CD14-positive monocyte (primary cell): ENCODE measurements at places on chromosomes 6 and 20. TPM values are rescaled to one million over a fixed set of nuclear protein-coding genes. Genes with fewer than 3 reads are reported as not detected.

RIMS4 gene
- not detected in 2 replicates for polyA plus RNA-seq

ALDH8A1 gene
- 0.64 and 0.77 TPM in 2 replicates for polyA plus RNA-seq

BNIP5 gene
- not detected for polyA plus RNA-seq

MUCL3 gene
- not detected for polyA plus RNA-seq

CALHM6 gene
- 47.7 and 87.7 TPM in 2 replicates for polyA plus RNA-seq

CD93 gene
- 48.9 TPM for polyA plus RNA-seq

PI3 gene
- not detected in 2 replicates for polyA plus RNA-seq

MYO6 gene
- not detected in 2 replicates for polyA plus RNA-seq

TRAPPC3L gene
- polyA plus RNA-seq: not detected

DNA sequence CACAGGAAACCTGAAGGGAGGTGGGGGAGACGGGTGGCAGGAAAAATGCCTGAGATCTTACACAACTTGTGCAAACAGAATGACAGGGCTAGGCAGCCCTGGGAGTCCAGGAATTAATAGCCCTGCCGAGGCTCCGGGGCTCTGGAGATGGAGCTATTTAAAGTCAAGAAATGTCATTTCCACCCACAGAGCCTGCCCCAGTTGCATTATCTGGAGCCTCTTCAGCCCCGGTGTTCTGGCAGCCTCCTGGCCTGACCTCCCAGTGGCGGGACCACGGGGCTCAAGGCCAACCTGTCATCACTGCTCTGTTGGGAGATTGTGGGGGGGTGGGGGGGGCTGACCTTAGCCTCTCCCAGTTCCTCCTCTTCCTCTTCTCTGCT lies 28.5 kb upstream of the SCUBE3 start:
- H3K4me1 ChIP-seq: no peaks in the 10 kb centered on the region
- H3K27ac ChIP-seq: no peak overlapping the region
- no peaks in the 10 kb centered on the region for H3K36me3 ChIP-seq
- peaks cover 9% of the 10 kb centered on the region for H3K27me3 ChIP-seq
- DNase-seq: no peak

GRCh38 chr6:52574709-52575501 lies 2.0 kb downstream of the TRAM2 start:
- H3K36me3 ChIP-seq: no peaks in the 10 kb centered on the region
- no peaks in the 10 kb centered on the region for H3K27me3 ChIP-seq
- H3K4me1 ChIP-seq: peaks cover 39% of the 10 kb centered on the region

DNA sequence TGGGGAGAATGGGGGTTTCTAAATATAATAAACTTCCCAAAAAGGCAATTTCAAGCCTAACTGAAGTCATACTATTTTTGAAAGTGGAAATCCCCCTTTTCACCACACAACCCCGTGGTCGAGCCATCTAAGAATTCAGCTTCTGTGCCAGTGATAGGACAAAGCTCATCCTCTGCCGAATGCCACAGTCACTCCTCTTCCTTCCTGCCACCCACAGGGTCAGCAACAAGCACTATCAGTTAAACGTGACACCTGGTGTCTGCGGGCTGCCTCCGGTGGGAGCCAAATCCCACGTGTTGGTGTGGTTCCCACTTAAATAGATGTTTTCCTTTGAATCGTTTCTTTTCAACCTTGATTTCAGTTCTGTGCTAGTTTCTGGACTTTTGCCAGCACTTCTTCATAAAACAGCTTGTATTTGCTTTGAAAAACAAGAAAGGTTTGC lies 60.7 kb downstream of the TNFAIP3 start:
- no peaks in the 10 kb centered on the region for H3K36me3 ChIP-seq
- H3K4me1 ChIP-seq: peaks cover 46% of the 10 kb centered on the region
- peak; percentile 91 for DNase-seq
- peak overlapping the region; percentile 26 for H3K4me3 ChIP-seq
- H3K27me3 ChIP-seq: no peaks in the 10 kb centered on the region

DNA sequence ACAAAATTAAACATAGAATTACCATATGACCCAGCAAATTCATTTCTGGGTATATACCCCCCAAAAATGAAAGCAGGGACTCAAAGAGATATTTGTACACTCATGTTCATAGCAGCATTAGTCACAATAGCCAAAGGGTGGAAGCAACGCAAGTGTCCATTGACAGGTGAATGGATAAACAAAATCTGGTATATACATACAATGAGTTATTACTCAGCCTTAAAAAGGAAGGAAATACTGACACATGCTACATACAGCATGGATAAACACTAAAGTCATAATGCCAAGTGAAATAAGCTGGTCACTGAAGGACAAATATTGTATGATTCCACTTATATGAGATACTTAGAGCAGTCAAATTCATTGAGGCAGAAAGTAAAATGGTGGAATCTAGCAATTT lies 5.3 kb upstream of the STX11 start:
- no peak for DNase-seq
- H3K36me3 ChIP-seq: no peaks in the 10 kb centered on the region
- no peak overlapping the region for H3K27ac ChIP-seq
- H3K27me3 ChIP-seq: no peaks in the 10 kb centered on the region
- peaks cover 24% of the 10 kb centered on the region for H3K4me1 ChIP-seq
- H3K4me3 ChIP-seq: no peak overlapping the region

GRCh38 chr20:59955131-59955796 lies 3.0 kb upstream of the CDH26 start:
- H3K27ac ChIP-seq: no peak overlapping the region
- H3K4me1 ChIP-seq: peaks cover 8% of the 10 kb centered on the region
- peaks cover 8% of the 10 kb centered on the region for H3K36me3 ChIP-seq
- no peaks in the 10 kb centered on the region for H3K27me3 ChIP-seq

- H3K27ac ChIP-seq: no peak overlapping the region
- no peaks in the 10 kb centered on the region for H3K27me3 ChIP-seq
- no peak for DNase-seq
- no peaks in the 10 kb centered on the region for H3K4me1 ChIP-seq
- H3K4me3 ChIP-seq: no peak overlapping the region
Measured at GRCh38 chr6:938916-939315, 246.0 kb upstream of the EXOC2 start.

- H3K4me3 ChIP-seq: no peak overlapping the region
- DNase-seq: peak; percentile 10
- H3K36me3 ChIP-seq: no peaks in the 10 kb centered on the region
Measured at GRCh38 chr6:422433-423054, 31.0 kb downstream of the IRF4 start.

GRCh38 chr6:26089272-26089671 lies 2.0 kb downstream of the HFE start:
- H3K36me3 ChIP-seq: no peaks in the 10 kb centered on the region
- no peak overlapping the region for H3K27ac ChIP-seq
- H3K27me3 ChIP-seq: no peaks in the 10 kb centered on the region
- H3K4me3 ChIP-seq: no peak overlapping the region

GRCh38 chr6:154951345-154952200 lies 43.5 kb upstream of the TIAM2 start:
- H3K4me1 ChIP-seq: no peaks in the 10 kb centered on the region
- H3K36me3 ChIP-seq: no peaks in the 10 kb centered on the region
- H3K27me3 ChIP-seq: no peaks in the 10 kb centered on the region
- H3K27ac ChIP-seq: no peak overlapping the region
- no peak for DNase-seq

DNA sequence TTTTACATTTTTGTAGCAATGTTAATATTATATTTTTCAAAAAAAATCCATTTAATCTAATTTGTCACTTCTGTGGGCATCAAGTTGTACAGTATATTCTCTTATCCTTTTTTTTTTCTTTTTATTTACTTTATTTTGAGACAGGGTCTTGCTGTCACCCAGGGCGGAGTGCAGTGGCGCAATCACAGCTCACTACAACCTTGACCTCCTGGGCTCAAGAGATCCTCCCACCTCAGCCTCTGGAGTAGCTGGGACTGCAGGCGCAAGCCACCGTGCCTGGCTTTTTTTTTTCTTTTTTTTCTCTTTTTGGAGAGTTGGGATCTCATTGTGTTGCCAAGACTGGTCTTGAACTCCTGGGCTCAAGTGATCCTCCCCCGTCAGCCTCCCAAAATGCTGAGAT lies 14.4 kb upstream of the BEND6 start:
- H3K27ac ChIP-seq: no peak overlapping the region
- H3K4me1 ChIP-seq: no peaks in the 10 kb centered on the region
- DNase-seq: no peak
- H3K27me3 ChIP-seq: no peaks in the 10 kb centered on the region
- no peaks in the 10 kb centered on the region for H3K36me3 ChIP-seq

DNA sequence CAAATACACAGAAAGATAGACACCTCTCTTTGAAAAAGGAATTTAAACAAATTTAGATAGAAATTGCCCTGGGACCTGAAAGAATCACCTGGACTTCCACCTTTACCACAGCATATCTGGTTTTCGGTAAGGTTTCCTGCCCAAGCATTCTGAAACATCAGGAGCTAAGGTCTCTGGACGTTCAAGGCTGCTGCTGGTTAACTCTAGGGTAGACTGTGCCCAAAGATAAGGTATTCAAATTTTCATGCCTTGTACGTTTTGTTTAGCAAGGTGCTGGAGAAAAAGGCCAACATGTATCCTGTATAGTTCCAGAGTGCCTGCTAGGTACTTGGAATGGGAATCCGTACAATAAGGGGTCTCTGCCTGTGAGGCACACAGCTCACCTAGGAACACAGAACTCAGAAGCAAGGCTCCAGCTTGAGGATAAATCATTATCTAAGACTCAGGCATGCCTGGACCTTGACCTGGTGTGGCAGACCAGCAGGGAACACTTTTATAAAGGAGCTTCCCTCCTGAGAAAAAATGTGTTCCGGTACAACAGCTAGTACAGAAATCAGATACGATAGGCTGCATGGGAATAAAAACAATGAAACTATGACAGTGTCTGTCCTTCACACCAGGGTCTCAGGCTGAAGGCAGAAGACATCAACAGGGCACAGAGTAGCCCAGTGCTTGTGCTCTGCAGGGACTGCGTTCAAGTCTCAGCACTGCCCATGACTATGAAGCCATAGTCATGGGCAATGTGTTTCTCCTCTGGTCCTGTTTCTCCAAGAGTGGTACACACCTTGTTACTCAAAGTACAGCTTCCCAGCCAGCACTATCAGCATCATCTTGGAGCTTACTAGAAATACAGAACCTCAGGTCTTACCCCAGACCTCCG lies 70.4 kb downstream of the METTL24 start:
- no peaks in the 10 kb centered on the region for H3K4me1 ChIP-seq
- no peak overlapping the region for H3K4me3 ChIP-seq
- no peak overlapping the region for H3K27ac ChIP-seq
- no peaks in the 10 kb centered on the region for H3K36me3 ChIP-seq
- no peak for DNase-seq
- H3K27me3 ChIP-seq: no peaks in the 10 kb centered on the region

DNA sequence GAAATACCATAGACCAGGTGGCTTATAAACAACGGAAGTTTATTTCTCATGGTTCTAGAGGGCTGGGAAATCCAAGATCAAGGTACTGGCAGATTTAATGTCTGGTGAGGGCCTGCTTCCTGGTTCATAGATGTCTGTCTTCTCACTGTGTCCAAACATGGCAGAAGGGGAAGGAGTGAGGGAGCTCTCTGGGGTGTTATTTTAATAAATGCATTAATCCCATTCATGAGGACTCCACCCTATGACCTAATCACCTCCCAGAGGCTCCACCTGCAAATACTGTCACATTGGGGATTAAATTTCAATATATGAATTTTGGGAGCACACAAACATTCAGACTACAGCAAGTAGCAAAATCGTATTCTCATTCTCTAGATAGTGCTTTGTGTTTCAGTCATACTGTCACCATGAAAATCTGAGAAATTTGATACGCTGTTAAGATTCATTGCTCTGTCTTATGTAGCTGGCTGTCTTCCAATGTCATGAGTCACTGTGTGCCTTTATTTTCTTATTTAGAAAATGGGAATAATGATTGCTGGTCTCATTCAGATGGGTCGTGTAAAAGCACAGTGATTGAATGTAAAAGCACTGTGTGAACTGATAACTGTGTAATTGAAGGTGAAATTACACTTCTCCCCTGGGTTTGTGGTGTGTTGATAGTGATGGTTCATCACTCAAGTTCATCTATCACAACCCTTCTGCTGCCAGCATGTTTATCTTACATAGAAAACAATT lies 8.9 kb upstream of the ERVFRD-1 start:
- no peak overlapping the region for H3K4me3 ChIP-seq
- H3K27ac ChIP-seq: no peak overlapping the region
- DNase-seq: no peak
- no peaks in the 10 kb centered on the region for H3K36me3 ChIP-seq
- H3K27me3 ChIP-seq: no peaks in the 10 kb centered on the region

- peaks cover 16% of the 10 kb centered on the region for H3K4me1 ChIP-seq
- H3K27me3 ChIP-seq: no peaks in the 10 kb centered on the region
- no peak overlapping the region for H3K4me3 ChIP-seq
- DNase-seq: no peak
- H3K27ac ChIP-seq: no peak overlapping the region
Measured at GRCh38 chr6:139416146-139416545, 41.7 kb upstream of the CITED2 start.
